Activated CD4-positive, CD25-positive, alpha-beta regulatory T cell (primary cell): ENCODE measurements at places on chromosomes 3 and 15.

DNA sequence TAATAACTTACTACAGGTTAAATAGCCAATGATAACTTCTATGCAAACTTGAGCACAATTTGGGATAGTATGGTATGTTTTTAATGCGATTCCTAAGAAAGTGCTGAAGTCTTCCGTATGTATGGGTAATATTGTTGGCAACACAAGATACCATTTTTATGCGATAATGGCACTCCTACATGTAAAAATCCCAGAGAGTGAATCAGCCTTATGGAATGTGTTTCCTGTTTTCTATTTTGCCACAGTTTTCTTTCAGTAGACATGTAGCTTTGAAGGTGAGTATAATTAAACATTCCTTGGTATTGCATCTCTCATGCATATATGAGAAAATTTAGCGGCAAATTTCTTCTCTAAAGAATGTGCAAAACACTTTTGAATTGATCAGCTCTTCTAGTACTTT is 396.8 kb upstream of the AZI2 start:
- DNase-seq = no peak

DNA sequence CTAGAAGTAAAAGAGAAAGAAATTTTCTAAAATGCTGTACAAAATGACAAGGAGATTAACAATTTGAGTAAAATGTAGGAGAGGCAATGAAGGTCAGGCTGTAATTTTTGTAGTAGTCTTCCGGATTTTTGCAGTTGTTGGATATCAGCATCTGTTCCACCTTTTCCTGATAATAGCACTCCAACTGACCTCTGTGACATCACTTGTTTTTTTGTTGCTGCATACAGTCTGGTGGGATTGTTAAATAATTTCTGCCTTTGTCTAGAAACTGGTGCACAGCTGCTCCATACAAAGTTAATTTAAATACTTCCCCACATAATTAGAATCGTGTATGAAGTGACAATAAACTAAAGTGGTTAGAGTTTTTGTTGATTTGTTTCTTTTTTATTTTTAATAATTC is 731.4 kb downstream of the PLOD2 start:
- DNase-seq = no peak

- no peak for DNase-seq
Observed at GRCh38 chr3:181630853-181631252, 80.9 kb upstream of the SOX2 start.

- DNase-seq = no peak
Observed at GRCh38 chr15:94080416-94080815, 150.9 kb upstream of the MCTP2 start.

- no peak for DNase-seq
Observed at GRCh38 chr15:52020221-52021085, 1.4 kb downstream of the MAPK6 start.

DNA sequence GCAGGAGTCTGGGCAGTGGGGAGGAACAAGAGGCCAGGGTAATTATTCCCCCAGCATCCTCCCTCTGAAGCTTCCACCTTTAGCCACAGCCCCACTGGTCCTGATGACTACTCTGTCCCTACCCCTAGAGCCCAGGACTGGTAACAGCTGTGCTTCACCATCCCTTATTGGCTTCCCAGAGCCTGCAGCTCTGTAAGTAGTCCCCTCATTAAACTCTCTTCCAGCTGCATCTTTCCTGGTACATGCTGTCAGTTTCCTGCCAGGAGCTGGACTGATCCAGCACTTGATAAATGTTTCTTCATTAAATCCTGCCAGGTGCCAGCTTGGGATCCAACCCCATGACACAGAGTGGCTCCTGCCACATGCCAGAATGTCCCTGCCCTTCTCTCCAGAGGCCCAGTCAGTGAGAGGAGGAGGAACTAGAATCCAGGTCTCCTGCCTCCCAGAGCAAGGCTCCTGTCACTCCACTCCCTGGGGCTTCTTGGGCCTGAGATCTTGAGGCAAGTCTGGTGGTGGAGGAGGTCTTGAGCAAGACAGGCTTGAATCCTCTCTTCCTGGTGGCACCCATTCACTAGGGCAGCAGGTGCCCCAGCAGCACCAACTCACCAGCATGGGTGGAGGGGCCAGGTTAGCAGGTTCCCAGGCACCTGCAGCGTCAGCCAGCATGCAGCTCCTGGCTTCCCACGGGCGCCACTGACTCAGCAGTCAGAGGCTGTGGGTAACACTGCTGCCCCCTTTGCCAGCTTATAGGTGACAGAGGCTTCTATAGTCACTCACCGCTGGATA is 27.6 kb downstream of the FBXW12 start:
- DNase-seq = no peak

GRCh38 chr3:6041894-6042293 is 819.0 kb upstream of the GRM7 start:
- DNase-seq = no peak

DNA sequence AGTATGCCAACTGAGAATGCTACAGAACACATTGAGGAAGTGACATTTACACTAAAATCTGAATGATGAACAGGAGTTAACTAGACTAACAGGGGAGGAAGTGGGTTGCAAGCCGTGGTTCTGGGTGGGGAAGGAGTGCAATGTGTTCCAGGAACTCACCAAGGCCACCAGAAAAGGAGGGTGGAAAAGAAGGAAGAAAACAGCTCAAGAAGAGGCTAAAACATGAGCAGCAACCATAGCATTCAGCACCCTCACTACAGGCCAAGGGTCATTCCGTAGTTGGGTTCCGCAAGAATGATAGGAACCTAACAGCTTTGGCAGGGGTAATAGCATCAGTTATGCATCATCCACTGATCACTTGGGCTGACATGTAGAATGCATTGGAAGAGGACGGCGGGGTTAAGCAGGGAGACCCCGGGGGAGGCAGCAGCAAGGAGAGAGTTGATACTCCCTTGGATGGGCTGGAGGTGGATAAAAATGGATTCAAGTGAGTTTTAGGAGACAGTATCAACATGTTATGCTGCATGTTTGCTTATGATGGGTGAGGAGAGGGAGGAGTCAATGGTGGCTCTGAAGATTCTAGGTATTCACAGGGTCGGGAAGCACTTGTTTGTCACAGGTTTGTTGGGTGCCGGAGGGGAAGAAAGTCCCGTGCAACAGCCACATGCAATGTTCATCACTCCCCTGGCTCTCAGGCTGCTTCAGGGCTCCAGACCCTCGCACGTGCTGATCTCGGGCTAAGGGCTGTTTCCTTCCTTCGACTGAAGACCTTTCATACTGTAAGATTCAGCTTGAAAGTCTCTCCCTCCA is 53.2 kb downstream of the LIPC start:
- peak; percentile 50 for DNase-seq

GRCh38 chr3:171565481-171566058 is 105.4 kb upstream of the TNIK start:
- DNase-seq = no peak

GRCh38 chr15:26889298-26889898 is 22.5 kb downstream of the GABRA5 start:
- DNase-seq = no peak

GRCh38 chr3:101065962-101066361 is 72.7 kb upstream of the ABI3BP start:
- DNase-seq = no peak

DNA sequence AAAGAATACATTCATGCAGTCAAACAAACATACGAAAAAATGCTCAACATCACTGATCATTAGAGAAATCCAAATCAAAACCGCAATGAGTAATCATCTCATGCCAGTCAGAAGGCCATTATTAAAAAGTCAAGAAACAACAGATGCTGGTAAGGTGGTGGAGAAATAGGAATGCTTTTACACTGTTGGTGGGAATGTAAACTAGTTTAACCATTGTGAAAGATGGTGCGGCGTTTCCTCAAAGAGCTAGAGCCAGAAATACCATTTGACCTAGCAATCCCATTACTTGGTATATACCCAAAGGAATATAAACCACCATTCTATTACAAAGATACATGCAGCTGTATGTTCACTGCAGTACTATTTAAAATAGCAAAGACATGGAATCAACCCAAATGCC is 330.4 kb downstream of the EDEM1 start:
- no peak for DNase-seq

GRCh38 chr3:160671231-160671630 is 5.7 kb upstream of the ARL14 start:
- DNase-seq = no peak

DNA sequence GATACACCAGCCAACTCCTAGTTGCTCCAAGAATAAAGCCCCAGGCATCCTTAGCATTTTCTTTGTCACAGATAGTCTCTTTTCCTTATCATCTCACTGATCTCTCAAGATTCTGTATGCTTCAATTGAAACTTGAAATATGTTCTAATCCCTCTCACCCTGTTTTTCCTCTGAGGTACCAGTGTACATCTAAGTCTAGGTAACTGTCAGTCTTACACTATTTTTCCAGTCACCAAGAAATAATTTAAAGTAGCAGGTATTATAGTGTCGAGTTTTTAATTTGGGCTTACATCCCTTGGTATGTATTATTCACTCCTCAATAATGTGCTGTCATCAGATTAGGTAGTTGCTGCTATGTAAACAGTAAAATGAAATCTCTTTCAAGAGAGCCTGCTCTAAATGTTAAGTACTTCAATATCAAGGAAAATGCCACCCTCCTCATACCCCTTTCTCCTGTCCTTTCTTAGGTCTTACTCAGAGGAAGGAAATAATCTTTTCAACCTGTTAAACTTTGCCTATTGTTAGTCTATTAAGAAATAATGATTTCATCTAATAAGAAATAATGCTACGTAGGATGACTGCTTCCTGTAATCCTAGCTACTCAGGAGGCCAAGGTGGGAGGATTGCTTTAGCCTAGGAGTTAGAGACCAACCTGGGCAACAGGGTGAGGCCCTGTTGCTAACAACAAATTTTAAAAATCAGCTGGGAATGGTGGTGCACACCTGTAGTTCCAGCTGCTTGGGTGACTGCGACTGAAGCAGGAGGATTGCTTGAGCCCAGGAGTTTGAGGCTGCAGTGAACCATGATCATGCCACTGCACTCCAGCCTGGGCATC is 39.8 kb downstream of the TSC22D2 start:
- no peak for DNase-seq

GRCh38 chr3:194089357-194090177 is 46.4 kb upstream of the HES1 start:
- DNase-seq = no peak

GRCh38 chr3:15645246-15645645 is 43.7 kb downstream of the BTD start:
- DNase-seq = no peak

GRCh38 chr3:194908496-194908895 is 222.8 kb downstream of the FAM43A start:
- no peak for DNase-seq

- DNase-seq = no peak
Observed at GRCh38 chr15:77002954-77003912, 8.3 kb downstream of the PSTPIP1 start.

GRCh38 chr3:16060358-16060852 is 114.1 kb upstream of the GALNT15 start:
- no peak for DNase-seq

DNA sequence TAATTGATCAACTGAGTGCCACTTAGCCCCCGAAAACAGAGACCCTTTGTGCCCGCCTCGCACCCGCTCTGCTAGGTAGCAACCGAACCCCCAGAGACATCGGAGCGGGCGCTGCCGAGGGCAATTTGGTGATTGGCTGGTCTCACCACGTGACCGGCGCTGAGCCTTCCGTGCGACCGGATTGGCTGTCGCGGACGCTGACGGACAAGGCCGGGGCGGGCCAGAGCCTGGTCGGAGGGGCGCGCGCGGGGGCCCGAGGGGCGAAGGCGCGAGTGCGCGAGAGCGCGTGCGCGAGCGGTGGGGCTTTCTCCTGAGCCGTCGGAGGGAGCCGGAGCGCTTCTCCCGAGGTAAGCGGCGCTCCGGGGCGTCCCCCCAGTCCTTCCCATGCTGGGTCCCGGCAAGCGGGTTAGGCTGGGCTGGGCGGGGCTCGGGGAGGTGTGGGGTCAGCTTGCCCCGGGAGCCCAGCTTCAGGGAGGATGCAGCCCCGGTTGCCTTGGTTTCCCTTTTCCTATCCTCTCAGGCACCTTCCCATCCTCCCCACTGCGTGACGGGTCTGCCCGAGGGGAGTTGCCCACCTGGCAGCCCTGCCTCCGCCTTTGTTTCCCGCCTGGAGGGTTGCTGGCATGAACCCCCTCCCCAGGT is at the start of gene TMEM108:
TMEM108 (plus strand) TSS at position 303 of the 642 bp plus-strand sequence.
- no peak for DNase-seq

GRCh38 chr15:36075333-36075732 is 504.1 kb upstream of the CDIN1 start:
- no peak for DNase-seq

- no peak for DNase-seq
Observed at GRCh38 chr15:70351941-70352774, 254.4 kb upstream of the TLE3 start.

DNA sequence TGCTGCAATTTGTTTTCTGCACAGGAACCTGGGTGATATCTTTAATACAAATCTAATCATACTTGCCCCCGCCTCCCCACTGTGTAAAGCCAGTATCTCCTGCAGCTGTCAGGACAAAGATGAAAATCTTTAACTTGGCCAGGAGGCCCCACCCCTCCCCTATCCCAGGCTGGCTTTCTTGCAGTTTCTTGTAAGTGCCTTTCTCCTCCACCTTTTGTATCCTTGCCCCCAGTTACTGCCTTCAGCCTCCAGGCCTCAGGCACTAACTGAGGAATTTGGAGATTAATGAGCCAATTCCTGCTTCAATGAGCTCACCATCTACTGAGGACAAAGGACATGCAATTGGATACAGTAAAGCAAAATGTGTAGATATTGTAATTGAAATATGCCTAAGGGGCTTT is 6.5 kb downstream of the GCSAM start:
- no peak for DNase-seq

- no peak for DNase-seq
Observed at GRCh38 chr15:48021336-48022086, 99.3 kb upstream of the SLC24A5 start.

DNA sequence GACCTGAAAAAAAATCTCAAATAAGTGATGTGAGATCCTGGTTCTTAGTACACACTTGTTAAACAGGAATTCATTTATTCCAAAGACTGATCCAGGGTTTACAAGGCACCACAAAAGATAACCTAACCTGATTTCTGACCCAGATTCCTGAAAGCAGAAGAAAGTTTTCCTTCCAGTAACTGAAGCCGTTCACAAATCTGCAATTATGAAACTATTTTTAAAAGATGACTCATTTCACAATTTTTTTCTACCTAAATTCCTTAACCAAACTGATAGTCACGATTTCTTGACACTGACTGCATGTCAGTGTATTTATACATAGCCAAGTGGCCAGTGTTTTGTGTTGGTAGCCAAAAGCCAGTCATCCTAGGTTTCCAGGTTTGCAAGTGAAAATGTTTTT is 17.1 kb downstream of the SLC9A9 start:
- DNase-seq = no peak

DNA sequence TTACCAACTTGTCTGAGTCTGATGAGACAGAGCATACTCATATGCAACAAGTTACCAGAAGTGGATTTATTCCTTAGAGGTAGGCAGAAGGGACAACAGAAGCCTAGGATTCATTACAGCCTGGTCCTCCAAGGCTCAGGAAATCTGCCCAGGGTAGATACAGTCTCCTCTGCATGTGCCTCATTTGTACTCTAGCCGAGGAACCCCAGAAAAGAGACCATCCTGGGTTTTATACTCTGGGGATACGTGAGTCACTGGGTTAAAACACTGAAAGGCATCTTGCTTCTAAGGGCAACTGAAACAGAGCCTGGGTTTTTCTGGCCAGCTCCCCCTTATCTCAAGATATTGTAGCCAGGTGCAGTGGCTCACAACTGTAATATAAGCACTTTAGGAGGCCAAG is 45.6 kb downstream of the TLNRD1 start:
- DNase-seq = no peak

GRCh38 chr3:114464548-114464947 is 170.7 kb downstream of the TIGIT start:
- no peak for DNase-seq

- no peak for DNase-seq
Observed at GRCh38 chr3:67289626-67290025, 291.5 kb downstream of the KBTBD8 start.

GRCh38 chr3:50655009-50655830 is 19.5 kb upstream of the DOCK3 start:
- no peak for DNase-seq
